ENCODE measurements at places on chromosomes 7 and 10. TPM values are rescaled to one million over a fixed set of nuclear protein-coding genes. Genes with fewer than 3 reads are reported as not detected.

GRCh38 chr10:12041766-12042408 lies 722 bp downstream of the UPF2 start:
- no peak for DNase-seq

DNA sequence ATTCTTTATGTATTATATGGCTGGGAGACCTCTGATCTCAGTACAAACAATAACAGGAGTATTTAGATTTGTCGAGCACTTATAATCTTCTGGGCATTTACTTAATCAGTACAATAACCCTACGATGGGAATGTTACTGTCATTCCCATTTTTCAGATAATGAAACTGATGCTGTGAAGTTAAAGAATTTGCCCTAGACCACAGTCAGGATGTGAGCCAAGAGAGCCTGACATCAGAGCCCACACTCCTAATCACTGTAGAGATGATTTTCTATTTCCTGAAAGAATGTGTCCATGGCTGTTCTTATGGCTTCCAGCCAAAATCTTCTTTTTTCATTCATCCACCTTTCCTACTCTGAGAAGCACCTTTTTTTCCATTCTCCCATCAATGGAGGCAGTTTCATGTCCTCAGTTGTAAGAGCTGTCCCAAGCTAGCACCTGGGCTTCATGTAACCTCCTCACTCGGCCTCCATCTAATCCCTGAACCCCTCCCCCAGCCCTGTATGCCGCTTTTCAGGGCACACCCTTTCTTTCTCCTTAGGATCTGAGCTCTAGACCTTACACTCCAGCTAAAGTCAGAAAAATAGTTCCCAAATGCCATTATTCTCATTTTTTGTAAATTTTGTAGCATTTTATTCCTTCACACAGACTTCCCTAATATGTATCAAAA lies 12.2 kb upstream of the CAV1 start:
- DNase-seq, result no peak

- no peak for DNase-seq
These were observed 1.5 kb downstream of the ADGRA1 start for GRCh38 chr10:133088956-133089800.

DNA sequence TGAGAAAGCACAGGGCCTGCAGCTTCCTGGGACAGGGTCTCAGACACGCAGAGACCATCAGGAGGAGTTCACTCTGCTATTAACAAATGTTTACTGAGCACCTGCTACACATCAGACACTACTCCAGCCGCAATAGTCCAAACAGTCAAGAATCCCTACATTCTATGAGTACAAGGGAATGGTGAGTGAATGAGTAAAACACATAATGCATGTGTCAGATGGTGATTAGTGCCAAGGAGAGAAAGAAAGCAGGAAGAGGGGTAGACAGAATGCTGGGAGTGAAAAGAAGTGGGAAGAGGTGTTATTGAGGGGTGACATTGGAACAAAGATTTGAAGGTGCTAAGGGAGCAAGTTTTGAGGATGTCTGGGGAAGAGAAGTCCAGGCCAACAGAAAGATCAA lies 634.2 kb upstream of the GALNT17 start:
- no peak for DNase-seq

- DNase-seq, result no peak
These were observed 15.1 kb upstream of the CUBN start for GRCh38 chr10:17144757-17145156.

GRCh38 chr7:146115548-146115850 lies 1.1 kb upstream of the CNTNAP2 start:
- DNase-seq, result no peak

SPDYE5 gene
- 5.5 TPM for polyA plus RNA-seq

CLDN12 gene
- 19.6 TPM for polyA plus RNA-seq

UPK3BL2 gene
- 18.4 TPM for polyA plus RNA-seq

PVRIG gene
- polyA plus RNA-seq, result 10.1 TPM

SNCG gene
- polyA plus RNA-seq, result 4.7 TPM

MMD2 gene
- not detected for polyA plus RNA-seq

PRPS1L1 gene
- polyA plus RNA-seq, result not detected

BMI1 gene
- 47.9 TPM for polyA plus RNA-seq

INMT gene
- polyA plus RNA-seq, result 11.9 TPM
